ENCODE measurements at places on chromosomes 6 and 20.

- no peak overlapping the region for H3K27ac ChIP-seq
- peak overlapping the region; percentile 84 for H3K4me3 ChIP-seq
- peaks cover 12% of the 10 kb centered on the region for H3K36me3 ChIP-seq
- no peak for DNase-seq
- H3K27me3 ChIP-seq = no peaks in the 10 kb centered on the region
These were observed 6.3 kb upstream of the ZKSCAN8 start for GRCh38 chr6:28135393-28135792.

DNA sequence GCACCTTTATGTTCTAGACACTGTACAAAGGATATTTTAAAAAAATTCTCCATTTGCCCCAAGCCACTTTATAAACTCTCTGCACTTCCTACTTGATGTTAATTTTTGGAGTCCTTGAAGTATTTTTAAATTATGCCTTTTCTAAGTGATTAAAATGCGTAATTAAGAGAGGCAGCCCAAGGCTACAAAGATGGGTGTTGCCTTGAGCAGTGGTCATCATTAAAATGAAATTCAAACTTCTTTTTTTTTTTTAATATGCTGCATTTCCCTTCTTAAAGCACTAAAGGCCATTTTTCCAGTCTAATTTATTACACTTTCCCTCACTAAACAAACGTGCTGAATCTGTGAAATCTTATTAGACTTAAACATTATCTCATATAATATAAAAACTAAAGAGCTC, 102.4 kb downstream of the IMPG1 start:
- DNase-seq = no peak
- H3K4me1 ChIP-seq = no peaks in the 10 kb centered on the region
- no peak overlapping the region for H3K27ac ChIP-seq

DNA sequence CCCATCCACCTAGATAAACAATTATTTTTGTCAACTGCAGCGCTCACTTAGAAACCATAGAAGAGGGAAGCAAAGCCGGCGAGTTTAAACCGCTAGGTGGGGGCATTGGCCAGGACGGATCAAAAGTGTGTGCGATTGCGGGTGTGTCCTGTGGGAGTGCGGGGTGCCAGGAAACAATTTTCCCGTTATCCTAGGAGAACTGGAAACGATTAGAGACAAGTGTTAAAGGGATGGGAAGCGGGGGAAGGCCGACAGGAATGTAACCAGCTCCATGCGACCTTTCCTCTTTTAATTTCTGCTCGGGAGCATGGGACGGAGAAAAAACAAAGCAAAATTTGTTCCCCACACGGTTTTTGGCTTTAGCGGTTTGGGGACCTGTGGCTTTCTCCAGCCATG, 2.8 kb upstream of the HTR1B start:
- H3K4me1 ChIP-seq = peaks cover 29% of the 10 kb centered on the region
- peak overlapping the region; percentile 59 for H3K4me3 ChIP-seq
- DNase-seq = peak; percentile 50
- H3K36me3 ChIP-seq = no peaks in the 10 kb centered on the region

DNA sequence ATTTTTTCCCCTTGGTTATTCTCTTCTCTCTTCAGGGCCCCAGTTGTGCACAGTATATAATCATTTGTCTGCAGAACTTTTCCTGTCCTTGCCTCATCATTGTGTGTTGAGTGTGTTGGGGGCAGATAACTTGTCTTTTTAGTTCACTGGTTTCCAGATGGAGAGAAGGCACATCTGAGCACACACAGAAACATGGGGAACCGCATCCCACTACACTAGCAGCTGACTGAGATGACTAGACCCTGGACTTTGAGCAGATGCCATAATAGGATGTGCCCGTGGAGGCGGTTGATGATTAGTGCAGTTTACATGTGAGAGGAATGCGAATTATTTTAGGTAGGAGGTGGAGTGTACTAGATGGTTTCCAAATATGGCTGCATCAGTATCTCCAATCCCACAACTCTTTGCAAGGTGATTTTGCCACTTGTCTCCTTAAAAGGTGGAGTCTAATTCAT, 26.5 kb upstream of the SH3BGRL2 start:
- no peaks in the 10 kb centered on the region for H3K4me1 ChIP-seq
- no peak for DNase-seq

DNA sequence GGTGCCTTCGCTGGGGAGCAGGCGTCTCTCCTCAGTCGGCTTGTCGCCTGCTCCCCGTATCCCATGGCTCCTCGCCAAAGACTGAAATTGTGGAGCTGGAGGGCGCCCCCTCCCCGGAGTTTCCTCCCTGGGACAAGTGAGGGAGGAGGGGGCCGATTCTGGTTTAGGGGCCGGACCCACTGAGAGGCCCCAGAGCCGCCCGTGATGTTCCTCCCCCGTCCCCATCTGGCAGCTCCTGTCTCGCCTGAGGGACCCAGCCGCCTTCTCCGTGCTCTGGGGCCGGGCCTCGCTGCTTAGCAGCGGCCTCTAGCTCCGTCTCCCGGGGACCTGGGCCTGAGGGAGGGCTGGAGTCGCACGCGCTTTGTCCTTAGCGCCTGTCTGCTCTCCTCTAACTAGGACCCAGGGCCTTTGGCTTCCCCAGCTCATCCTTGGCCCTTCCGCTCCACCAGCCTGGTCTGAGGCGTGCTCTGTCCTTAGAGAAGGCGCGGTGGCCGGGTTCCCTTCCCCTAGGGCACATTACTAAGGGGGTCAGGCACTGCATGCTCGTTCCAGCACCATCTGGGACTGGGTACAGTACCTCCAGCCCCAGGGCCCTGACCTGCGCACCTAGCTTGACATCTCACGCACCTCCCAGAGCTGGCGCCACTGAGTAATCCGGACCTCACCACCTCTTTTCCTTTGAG, 29.7 kb downstream of the SLC12A5 start:
- H3K27ac ChIP-seq = no peak overlapping the region
- peaks cover 31% of the 10 kb centered on the region for H3K27me3 ChIP-seq
- H3K4me1 ChIP-seq = peaks cover 49% of the 10 kb centered on the region
- H3K36me3 ChIP-seq = peaks cover 38% of the 10 kb centered on the region
- peak overlapping the region; percentile 40 for H3K4me3 ChIP-seq
- peak; percentile 51 for DNase-seq

DNA sequence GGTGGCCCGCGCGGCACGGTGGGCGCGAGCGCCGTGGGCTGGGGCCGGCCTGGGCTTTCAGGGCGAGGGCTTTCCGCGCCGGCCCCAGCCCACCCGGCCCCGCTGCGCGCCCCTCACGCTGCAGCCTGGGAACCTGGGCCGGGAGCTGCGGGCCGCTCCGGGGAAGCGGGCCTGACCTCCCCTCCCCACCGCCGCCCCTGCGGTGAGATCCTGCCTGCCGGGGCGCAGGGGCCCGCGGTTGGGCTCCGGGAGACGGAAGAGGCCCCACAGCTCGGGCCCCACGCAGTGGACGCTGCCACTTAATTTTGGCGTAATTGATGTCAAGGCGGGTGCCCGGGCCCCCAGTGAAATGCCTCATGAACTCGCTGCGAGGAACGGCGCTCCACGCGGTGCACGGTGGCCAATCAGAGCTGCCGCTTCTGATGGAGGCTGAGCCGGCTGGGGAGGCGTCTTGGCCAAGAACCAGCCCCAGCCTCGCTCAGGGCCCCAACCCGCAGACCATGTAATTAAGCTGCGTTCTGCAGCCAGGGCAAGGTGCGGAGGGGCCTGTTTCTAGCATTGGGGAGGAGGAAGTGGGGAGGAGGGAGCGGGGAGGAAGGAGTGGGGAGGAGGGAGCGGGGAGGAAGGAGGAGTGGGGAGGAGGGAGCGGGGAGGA, 96.1 kb upstream of the BHLHE23 start:
- H3K27ac ChIP-seq = peak overlapping the region; percentile 79
- H3K4me1 ChIP-seq = no peaks in the 10 kb centered on the region
- H3K27me3 ChIP-seq = peaks cover 27% of the 10 kb centered on the region
- peak overlapping the region; percentile 81 for H3K4me3 ChIP-seq
- DNase-seq = peak; percentile 61

GRCh38 chr6:33684428-33684896, 27.0 kb downstream of the UQCC2 start:
- no peak for DNase-seq
- no peak overlapping the region for H3K27ac ChIP-seq
- H3K4me1 ChIP-seq = no peaks in the 10 kb centered on the region

- no peaks in the 10 kb centered on the region for H3K4me1 ChIP-seq
- no peak overlapping the region for H3K27ac ChIP-seq
These were observed 15.9 kb downstream of the SLC12A5 start for GRCh38 chr20:46044896-46045295.
